Nucleus accumbens (tissue), 56 donors: ENCODE measurements at places on chromosomes 16 and 17.

DNA sequence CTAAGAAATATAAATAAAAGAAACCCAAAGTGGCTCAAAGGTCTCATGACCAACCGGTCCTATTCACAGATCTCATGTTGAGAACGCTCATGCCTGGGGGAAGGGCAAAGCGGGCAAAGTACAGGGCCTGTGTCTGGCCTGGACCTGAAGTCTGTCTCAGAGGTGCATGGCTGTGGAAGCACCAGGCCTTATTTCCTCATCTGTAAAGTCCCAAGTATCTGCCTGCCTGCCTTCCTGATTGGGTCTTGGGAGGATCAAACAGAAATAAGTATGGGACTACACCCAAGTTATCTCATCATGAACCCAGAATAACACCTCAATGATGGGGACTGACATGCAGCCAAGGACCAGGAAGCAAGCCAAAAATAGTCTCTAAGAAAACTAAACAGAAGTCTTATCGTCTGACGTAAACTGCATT lies 14.2 kb downstream of the AXIN2 start:
- DNase-seq = no peak

GRCh38 chr17:37239690-37240334 lies 136.0 kb upstream of the C17orf78 start:
- no peak for DNase-seq

- no peak for DNase-seq
Measured at GRCh38 chr16:1908184-1908583, 10.0 kb downstream of the HS3ST6 start.

DNA sequence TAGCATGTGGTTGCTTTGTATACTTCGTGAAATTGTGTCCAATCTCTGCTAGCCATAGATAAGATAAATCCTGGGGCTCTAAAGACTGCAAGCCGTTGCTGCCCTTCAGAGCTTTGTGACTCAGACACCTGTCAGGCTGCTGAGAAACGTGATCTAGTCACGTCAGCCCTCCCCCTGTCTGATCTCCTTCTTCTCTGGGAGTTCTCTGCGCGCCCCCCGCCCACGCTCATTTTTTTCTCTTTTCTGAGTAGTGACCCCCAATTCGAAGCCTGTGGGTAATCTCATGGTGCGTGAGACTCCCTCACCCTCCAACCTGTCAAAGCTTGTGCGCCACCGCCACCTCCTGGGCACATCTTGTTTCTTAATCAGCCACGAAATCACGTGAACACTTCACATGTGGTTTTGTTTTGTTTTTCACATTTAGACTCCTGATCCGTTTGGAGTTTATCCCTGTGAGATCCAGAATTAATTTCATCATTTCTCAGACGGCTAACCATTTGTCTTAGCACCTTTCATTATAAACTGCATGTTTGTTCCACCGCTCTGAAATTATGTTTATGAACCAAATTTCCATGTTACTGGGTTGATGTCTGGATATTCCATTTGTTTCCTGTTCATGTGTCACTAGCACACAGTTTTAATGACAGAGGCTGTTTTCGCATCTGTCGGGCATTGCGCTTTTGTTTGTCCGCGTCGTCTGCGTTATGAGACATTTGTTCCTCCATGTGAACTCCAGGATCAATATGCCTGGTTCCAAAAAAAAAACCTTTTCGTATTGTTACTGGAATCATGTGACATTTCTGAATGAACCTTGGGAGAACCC lies 977 bp upstream of the ZNF778 start:
- peak; percentile 76 for DNase-seq

DNA sequence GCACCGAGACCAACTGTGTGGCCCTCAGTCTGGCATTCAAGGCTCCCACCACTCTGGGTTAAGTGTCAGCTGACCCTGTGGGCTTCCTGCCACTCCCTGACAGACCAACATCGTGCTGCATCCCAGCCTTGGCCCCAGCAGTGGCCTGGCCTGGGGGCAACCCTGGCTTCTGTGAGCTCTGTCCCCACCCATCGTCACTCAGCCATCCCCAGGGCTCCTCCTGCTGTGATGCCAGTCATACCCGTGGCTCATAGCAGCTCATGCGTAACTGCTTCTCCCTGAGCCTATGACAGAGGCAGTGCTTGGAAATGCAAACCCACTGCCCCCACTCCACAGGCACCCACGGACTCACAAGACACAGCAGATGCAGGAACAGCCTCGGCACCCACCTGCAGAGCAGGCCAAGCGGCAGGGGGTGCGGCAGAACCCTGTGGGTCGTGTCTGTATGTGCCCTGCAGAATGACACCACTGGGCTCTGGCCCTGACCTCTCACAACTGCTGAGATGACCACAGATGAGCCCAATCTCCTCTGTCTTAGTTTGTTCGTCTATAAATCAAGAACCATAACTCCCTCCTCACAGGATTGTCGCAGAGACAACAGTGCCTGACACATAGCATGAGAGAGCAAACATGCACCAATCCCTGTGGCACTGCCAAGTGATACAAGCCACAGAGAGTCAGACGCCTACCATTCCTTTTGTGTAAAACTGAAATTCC lies 26.6 kb downstream of the PIEZO1 start:
- no peak for DNase-seq

DNA sequence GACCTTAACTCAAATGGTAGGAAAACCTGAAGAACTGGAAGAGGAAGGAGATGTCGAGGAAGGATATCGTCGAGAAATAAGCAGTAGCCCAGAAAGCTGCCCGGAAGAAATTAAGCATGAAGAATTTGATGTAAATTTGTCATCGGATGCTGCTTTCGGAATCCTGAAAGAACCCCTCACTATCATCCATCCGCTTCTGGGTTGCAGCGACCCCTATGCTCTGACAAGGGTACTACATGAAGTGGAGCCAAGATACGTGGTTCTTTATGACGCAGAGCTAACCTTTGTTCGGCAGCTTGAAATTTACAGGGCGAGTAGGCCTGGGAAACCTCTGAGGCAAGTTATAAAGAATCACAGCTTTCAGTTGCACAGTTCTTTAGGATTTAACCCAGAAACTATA lies 15.5 kb downstream of the ERCC4 start:
- DNase-seq = no peak

DNA sequence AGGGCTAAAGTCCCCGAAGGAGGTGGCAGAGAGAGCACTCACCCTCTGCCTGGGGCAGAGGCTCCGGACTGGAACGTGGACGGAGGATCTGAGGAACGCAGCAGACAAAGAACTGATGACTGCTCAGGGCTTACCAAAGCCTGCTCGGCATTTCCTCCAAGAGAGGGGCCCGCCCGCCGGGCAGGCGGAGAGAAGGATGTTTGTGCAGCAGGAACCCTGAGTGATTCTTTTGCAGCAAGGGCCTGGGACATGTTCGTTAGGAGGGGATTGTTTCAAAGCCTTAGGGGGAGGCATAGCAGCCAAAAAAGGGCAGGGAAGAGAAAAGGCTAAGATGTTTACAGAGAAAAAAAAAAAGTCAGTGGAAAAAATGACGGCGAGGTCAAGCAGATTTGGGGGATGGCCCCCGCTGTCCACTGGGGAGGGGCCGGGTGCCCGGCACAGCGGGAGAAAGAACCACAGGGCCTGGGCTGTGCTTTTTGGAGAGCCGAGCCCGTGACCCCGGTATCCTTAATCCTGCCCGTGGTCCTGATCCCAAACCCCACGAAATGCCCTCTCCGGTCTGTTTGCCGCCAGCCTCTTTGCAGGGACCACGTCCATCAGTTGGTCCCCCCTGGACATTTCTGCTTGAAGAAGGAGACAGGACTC lies 129.3 kb downstream of the NTN1 start:
- no peak for DNase-seq

DNA sequence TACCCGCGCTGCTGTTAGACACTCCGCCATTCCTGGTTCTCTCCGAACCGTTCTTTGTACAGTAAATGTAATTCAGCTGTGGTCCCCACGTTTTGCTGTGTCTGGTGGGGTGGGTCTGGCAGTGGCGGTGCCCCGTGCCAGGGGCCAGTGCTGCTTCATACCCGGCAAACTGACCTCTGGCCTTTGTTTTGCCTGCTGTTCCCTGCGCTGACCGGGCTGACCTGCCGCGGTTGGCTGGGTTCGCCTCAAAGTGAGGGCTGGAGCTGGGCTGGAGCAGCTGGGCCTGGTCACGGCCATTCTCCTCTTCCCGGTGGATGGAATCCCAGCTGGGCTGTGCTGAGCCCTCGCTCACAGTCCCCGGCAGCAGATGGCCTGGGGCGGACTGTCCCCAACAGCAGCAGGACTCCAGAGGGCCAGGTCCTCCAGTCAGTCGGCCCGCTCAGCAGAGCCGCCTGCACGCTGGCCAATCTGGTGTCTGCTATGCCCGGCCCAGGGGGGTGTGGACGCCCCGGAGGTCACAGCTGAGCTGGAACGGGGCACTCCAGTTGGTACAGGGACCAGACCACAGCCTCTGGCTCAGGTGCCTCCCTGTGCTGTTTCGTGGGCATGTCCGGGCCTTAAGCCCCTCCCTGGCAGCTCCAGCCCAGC lies 1.5 kb upstream of the WFIKKN1 start:
- DNase-seq = no peak

DNA sequence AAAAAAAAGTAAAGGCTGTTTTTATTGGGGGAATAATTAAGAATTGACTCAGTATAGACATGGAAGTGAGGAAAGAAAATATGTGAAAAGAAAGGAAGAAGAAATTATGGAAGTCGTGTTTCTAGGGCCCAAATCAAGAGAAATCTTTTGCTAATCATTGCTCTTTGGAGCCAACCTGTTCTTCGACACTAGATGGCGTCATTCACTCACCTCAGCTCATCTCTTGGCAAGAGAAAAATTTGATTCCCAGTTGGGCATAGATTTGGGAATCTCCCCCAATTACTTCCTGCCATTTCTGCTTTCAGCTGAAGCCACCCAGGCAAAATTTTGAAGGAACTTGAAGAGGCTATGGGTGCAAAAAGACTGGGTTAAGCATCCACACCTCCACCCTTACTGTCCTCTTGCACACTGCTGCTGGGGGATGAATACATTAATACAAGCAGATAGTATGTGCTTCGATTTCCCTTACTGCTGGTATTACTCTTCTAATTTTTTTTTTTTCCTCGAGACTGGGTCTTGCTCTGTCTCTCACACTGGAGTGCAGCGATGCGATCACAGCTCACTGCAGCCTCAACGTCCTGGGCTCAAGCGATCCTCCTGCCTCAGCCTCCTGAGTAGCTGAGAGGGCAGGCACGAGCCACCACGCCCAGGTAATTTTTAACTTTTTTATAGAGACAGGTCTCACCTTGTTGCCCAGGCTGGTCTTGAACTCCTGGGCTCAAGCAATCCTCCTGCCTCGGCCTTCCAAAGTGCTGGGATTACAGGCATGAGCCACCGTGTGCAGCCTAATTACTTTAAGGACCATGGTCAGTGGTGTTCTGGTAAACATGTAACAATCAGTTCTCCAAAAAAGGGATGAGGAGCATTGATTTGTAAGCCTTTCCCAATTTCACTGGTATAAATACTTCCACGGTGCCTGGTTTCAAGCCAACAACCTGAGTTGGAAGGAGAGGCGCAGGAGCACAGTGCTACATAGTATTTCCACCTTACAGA lies 13.5 kb downstream of the PSMD7 start:
- peak; percentile 2 for DNase-seq

DNA sequence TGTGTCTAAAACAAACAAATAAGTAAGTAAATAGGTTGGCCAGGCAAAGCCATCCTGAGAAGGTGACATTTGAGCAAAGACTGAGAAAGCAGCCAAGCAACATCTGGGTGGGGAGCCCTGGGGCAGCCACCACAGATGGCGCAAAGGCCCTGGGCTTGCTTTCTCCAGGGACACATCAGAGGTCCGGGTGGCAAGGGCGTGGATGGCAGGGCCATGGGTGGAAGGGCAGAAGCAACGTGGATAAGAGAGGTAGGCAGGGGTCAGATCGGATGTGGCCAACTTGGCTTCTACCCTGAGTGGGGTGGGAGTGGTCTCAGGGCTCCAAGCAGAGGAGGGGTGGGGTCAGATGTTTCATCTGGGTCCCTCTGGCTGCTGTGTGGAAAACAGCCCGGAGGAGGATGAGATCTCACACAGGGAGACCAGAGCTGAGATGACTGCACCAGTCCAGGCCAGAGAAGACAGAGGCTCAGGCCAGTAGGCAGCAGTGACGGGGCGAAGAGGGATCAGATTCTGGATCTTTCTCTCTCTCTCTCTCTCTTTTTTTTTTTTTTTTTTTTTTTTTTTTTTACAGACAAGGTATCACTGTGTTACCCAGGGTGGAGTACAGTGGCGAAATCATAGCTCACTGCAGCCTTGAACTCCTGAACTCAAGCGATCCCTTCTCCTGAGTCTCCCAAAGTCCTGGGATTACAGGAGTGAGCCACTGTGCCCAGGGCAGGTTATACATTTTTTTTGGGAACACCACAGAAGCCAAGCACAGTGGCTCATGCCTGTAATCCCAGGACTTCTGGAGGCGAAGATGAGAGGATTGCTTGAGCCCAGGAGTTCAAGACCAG lies 6.1 kb upstream of the SPN start:
- DNase-seq = no peak

DNA sequence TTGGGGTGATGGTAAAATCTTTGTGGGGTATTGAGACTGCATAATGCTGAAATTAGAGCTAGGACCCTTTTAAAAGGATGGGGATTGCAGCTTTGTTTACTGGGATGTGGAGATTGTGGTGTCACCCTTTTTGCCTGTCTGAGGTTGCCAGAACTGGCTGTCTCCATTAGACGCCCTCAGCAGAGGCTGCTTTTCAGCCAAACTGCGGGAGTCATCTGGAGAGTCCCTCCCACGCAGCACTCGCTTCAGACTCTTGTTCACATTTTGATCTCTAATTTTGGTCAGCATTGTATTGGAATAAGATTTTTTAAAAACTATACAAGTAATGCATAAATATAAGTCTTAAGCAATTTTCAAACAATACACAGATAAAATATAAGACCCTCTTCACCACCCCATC lies 27.9 kb upstream of the JPT2 start:
- DNase-seq = no peak

DNA sequence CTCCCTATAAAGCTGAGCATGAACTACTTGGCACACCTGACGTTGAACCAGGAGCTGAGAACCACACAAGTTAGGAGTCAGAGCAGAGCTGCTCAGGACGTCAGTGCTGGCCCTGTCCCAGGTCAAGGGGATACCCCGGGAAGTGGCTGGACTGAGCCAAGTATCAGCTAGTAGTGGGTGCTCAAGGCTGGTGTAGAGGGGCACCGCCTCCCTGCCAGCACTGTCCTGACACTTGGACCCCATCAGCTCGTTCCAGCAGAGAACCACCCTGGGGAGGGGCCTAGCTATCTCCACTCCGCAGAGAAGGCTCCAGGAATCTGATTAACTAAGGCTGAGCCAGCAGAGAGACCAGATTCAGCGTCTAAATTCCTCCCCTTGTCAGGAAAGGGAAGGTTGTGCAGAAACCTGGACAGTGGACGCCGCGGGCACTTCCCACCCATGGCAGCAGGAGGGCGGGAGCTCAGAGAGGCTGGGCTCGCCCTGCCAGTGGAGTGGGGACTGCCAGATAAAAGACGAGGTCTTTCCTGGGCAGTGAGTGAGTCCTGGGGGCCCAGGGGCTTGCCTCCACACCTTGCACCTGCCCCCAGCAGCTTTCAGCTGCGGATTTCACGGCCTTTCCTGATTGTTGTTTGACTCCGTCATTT lies 21.0 kb downstream of the C16orf90 start:
- no peak for DNase-seq

GRCh38 chr16:57938936-57939871 lies 31.7 kb downstream of the CNGB1 start:
- DNase-seq = no peak

DNA sequence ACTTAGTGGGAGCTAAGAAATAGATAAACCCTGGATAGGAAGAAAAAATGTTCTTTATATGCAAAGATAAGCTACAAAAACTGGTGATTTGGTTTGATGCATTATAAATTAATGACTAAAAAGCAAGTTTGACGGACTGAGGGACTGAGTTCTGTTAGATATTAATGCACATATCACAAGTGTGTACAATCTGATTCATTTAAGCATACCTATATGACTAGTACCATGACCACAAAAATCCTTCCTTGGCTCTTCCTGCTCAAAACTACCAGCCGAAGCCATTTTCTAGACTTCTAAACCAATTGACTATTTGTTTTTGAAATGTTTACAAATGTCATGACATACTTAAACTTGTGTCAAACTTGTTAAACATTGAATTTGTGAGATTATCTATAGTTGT lies 374.5 kb upstream of the MON1B start:
- DNase-seq = no peak
